ENCODE measurements at places on chromosomes 16 and 17.

DNA sequence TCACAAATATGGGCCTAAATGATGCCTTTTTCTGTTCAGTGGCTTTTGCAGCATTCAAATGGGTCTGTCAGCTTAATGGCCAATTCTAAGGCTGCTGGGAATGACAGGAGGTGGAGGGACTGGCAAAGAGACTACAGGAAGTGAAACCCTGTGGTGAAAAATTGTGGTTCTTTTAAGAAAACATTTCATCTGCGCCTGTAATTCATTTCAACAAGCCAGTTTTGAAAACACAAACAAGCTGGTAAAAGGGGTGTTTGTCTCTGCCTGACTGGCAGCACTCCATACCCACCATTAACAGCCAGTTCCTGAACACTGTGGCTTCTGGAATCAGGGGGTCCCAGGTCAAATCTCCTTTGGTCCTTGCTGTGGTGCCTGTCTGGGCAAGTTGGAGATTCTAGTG is 3.6 kb upstream of the KDM8 start:
- DNase-seq: no peak

DNA sequence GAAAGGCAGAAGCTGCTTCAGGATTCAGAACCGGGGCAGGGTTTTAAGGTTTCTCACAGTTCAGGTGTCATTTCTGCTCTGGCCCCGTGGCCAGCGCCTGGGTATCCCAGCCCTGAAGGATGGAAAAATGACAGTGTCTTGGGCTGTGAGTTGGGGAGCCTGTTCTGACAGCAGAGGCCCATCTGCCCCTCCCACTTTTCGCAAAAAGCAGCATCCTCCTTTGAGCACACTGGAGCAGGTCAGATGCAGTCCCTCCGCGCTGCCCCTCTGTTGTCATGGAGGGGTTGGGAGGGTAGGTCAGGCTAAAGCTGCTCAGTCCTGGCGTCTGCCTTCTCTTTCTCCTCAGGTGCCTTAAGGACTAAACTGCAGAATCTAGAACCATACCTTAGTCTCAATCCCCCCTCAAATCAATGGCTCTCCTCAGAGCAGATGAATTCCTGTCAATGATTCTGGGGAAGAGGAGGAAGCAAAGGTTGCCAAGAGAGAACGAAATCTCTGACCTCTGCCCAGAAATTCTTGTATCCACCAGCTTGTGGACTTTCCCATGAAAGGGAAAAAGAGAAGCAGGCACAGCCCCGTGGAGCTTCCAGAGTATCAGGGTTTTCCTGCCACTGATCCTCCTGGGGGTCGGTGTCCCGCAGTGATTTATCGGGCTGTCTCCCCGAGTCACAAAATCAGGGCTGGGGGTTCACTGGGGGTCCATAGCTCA is 7.3 kb downstream of the NEUROD2 start:
- no peak for DNase-seq

DNA sequence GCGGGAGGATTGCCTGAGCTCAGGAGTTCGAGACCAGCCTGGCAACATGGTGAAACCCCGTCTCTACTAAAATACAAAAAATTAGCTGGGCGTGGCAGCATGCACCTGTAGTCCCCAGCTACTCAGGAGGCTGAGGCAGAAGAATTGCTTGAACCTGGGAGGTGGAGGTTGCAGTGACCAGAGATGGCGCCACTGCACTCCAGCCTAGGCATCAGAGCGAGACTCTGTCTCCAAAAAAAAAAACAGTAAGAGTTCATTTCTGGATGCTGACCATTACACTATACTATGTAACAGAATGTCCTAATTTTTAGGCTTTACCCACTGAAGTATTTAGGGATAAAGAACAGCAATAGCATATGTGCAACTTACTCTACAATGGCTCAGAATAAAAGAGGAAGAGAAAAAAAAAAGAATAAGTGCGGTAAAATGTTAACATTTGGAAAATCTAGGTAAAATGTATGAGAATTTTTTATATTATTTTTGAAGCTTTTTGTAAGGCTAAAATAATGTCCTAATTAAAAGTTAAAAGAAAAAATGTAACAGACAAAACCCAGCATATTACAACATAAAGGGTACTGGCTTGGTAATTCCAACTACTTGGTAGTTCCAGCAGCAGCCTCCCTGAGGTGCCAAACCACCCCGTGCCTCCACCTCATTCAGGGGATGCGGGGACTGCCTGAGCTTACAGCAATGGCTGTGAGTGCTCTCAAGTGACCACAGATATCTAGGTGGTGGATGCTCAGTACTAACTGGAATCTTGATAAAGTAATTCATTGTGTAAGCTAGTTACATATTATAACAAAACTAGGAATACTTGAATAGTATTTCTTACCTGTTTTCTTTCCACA is 10.9 kb downstream of the COPS3 start:
- DNase-seq: no peak

- DNase-seq: no peak
Observed at GRCh38 chr17:59030811-59031210, 75.9 kb downstream of the TRIM37 start.

DNA sequence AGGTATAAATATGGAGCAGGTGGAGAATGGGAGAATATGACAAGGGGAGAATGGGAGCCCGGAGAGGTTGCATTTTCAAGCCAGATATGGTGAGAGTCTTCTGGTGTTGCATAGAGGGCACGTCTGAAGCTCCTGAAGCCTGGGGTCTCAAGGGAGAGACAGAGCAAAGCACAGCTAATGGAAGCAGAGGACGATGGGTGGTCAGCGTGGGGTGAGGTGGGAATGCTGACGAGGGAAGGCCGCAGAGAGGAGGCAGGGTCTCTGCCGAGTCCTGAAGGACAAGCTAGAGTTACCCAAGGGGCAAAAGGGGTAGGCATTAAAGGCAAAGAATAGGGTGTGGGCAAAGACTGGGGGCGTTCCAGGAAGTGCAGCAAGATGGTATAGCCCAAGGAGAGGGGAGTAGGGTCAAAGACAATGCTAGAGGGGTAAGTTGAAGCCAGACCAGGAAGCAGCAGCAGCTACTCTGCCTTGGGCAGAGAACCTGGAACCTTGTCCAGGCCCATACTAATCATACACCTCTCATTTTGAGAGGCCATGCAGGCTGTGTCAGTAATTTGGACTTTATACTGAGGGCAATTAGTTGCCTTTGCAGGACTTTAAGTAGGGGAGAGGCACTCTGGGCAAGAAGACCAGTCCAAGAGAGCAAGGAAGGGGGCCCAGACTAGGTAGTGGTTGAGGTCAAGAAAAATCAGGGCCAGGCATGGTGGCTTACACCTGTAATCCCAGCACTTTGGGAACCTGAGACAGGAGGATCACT is 2.7 kb downstream of the OTOP3 start:
- no peak for DNase-seq

- DNase-seq: no peak
Observed at GRCh38 chr16:24511174-24511573, 28.2 kb upstream of the RBBP6 start.

DNA sequence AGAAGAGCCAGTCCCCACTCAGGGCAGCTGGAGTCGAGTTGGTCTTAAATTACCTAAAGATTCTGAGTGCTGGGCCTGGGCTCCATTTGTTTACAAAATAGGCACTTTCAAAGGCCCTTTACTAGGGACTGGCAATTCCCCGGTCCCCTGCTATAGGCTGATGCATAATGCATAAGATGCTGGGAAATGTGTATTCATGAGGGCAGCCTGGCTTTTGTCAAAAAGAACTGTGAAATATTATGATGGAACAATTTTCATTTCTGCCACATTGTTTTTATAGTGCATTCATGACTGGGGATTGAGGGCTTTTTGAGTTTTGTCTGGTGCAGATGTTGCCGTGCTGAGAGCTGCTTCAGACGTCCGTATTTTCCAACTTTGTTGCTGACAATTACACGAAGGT is 617.0 kb upstream of the CDH5 start:
- no peak for DNase-seq

- no peak for DNase-seq
Observed at GRCh38 chr16:17013038-17013437, 457.7 kb downstream of the XYLT1 start.

- no peak for DNase-seq
Observed at GRCh38 chr16:27264151-27264550, 4.4 kb downstream of the NSMCE1 start.

- no peak for DNase-seq
Observed at GRCh38 chr17:50161911-50162288, 3.9 kb upstream of the SGCA start.

DNA sequence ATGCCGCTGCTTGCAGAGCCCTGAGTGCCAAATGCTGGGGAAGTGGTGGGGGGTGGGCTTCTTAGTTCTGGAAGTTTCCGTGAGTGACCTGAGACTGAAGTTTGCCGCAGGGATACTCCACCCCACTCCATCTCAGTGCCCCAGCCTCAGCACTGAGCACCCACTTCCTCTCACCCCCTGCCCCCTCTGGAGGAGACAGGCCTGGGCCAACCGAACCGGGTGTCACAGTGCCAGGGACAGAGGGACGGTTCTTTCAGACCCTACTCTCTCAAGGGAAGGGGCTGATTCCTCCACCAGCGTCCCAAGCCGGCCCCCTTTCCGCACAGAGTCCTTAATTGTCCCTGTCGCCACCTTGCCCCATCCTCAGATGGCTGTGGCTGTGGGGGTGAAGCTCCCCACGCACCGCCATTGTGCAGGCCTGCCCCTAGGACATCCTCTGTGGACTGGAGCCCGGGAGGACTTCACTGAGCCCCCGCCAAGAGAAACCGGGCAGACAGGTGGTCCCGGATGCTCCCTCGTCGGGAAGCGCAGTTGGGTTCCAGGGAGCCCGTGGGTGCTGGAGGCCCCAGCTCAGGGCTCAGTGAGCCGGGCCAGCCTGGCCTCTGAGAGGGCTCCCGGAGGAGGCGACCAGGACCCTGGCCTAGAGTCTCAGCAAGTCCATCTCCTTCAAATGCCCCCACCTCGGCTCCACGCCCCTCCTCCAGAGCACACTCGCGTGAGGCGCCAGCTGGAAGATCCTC is 1.6 kb upstream of the KREMEN2 start:
- no peak for DNase-seq

DNA sequence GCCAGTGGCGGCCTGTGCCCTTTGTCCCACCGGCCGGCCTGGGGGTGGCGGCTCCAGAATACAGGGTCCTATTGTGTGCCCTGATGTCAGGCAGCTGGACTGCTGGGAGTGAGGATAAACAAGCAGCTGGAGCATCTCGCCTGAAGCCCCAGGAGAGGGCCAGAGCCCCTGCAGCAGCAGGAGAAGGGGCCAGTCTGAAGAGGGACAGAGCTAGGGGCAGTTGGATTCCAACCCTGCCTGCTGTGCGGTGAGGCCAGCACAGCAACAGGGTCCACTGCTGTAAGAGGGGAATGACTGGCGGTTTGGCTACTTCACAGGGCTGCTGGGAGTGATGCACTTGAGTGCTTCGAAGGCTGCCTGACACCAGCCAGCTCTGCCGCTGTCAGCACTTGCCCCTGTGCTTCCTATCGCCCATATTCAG is 25.0 kb downstream of the RAB11FIP4 start:
- no peak for DNase-seq

- DNase-seq: no peak
Observed at GRCh38 chr17:71978435-71978834, 142.4 kb upstream of the SOX9 start.

DNA sequence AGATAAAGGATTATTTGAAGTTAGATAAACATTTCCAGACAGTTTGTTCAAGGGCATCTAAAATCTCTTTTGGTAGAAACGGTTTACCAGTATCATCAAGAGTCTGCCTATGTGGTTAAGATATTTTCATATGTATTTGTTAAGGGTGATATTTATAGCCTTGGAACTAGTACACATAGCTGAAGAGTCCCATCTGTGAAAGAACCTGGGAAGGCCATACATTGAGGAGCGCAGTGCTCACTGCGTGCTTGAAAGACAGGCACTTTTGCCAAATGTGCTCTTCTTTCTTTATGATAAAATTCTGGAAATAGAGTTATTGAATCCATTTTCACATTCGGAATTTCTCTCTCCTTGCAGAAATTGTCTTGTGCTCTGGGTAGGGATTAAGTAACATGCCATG is 7.7 kb downstream of the IGSF6 start:
- DNase-seq: no peak

DNA sequence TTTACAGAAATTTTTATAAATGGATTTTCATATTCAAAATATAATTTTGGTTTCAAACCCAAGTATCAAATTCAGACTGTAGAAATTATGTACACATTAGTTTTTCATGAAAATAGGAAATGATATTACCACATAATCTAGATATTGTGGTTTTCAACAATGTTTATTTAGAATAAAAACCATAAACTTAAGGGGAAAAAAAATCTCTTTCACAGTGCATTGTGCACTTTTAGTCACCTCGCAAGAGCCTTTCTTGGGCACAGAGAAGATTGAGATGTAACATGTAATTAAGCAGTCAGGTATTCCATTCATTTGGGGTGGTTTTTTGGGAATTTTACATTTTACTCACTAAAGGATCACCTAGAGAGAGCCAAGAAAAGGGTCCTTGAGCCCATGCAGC is 104.0 kb downstream of the TANC2 start:
- no peak for DNase-seq

- no peak for DNase-seq
Observed at GRCh38 chr17:78351449-78352006, 8.3 kb downstream of the SOCS3 start.

- no peak for DNase-seq
Observed at GRCh38 chr17:74680941-74681340, 31.8 kb downstream of the CD300LF start.

DNA sequence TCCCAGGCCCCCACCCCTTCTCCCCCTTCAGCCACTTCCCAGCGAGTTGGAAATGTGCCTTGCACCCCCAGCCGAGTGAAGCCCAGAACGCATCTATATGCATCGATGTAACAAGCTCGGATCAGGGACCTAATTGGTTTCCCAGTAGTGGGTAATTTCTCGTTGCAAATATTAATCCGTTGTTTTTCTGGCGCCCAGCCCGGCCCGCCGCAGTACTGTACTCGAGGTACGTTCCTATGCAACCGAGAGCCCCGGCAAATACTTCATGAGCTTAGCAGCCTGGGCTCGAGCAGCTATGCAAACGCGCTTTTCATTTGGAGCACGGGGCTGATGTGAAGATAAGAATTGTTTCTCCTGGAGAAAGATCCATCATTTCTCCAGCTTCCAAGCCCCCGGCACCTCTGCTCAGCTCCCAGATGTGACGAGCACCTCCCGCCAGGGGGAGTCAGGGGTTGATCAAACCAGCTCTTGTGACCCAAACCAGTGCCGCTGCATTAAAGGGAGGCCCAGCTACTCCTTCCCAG is 229.8 kb downstream of the KATNIP start:
- DNase-seq: no peak

GRCh38 chr16:59971264-59971663 is 1237.1 kb upstream of the GOT2 start:
- no peak for DNase-seq

DNA sequence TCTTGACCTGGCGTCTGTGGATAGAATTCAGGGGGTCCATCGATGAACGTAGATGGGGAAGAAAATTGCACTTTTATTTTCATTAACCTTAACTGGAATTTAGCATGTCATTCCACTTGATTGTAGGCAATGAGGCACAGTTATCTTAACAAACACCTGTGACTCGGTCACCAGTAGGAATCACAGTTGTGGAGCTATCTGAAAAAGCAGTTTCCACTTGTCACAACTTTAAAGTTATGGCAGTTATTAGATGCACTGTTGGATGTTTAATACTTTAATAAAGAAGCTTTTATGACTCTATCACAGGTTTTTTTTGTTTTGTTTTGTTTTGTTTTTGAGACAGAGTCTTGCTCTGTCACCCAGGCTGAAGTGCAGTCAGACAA is 83.7 kb upstream of the LGALS9 start:
- DNase-seq: no peak

All from activated T-cell treated with anti-CD3 and anti-CD28 coated beads for 48 hours (primary cell).